ENCODE measurements at places on chromosomes 16 and 17.

DNA sequence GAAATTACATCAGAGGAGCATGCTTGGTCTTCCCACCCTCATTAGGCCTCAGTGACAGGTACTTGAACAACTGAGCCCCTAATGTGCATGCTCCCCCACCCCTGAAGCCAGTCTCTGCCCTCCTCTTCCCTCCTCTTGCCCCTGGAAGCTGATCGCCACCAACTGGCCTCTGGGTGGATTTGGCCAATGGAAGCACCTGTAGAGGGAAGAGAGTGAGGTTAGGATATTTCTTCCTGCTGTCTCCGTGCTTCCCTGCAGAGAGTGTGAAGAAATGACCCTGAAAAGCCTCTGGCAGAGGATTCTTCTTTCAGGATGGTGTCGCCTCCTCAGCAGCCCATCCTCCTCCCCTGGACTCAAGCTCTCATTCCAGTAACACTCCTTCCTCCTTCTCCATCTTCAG lies 5.9 kb upstream of the CBLN1 start:
- DNase-seq: no peak

GRCh38 chr17:45241328-45242028 lies 19.8 kb downstream of the FMNL1 start:
- no peak for DNase-seq

GRCh38 chr17:47700471-47701449 lies 6.8 kb downstream of the TBKBP1 start:
- DNase-seq: no peak

GRCh38 chr17:78058001-78058400 lies 70.6 kb downstream of the TMC6 start:
- DNase-seq: no peak

- DNase-seq: no peak
Observed at GRCh38 chr17:75240394-75241142, 20.8 kb downstream of the GGA3 start.

- DNase-seq: no peak
Observed at GRCh38 chr17:70563281-70563820, 394.0 kb downstream of the KCNJ2 start.

DNA sequence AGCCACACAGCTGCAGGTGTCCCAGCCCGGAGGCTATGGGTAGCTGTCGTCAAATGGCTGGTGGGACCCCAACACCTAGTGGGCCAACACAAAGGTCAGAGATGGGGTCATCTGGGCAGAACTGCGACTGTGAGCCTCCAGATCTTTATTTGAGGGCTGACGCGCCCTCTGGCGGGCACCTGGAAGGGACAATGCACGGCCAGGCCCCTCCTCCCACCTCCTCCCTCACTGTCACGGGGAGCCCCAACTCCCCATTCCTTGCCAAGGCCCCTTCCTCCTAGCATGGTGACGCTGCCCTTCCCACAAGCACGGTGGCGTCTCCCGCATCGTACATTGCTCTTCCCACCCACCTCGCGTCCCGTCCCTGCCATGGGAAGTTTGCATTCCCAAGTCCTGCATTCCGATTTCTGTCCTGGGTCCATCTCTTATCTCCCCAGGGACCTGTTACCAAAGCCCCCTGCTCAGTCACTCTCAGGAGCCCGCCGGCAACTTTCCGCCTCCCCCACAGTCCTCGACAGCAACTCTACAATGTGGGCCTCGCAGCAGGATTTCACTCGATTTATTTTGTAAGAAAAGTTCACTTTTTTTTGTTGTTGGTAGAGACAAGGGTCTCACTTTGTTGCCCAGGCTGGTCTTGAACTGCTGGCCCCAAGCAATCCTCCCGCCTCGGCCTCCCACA lies 1.0 kb downstream of the TLE7 start:
- no peak for DNase-seq

DNA sequence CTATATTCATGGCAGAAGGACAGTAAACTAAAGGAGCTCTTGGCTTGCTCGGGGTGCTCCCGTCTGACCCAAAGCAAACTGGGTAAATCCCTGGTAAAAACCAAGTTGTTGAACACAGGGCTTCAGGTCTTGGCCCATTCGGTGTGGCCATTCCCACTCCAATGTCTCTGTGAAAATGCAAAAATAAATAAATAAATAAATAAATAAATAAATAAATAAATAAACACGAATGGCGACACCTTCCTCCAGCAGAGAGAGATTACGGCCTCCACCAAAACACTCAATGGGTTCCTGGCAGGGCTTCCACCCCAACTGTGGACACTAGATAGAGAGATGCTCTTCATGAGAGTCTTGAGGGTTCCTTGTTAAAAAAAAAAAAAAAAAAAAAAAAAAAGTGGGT lies 325.3 kb downstream of the SOX9 start:
- no peak for DNase-seq

DNA sequence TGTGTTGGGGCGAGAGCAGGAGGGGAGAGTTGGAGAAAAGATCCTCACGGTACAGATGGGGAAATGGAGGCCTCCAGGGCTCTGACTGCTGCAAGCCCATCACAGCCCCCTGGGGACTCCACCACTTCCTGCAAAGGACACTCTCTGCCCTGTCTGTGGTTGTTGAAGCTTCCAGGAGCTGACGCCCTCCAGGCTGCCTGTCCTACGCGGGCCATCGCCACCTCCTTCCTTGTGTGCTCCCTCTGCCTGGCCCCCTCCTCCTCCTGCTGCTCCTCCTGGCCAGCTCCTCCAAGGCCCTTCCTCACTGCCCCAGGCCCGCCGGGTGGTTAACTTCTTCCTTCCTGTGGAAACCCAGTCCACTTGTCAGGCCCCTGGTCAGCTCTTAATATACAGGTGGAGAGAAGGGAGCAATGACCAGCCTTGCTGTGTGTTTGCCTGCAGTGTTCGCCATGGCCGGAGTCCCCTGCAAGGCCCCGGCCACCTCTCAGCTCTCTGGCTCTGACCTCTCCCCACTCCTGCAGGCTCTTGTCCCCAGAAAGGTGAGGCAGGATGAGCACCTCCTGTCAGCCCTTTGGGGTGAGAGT lies 18.4 kb upstream of the STAC2 start:
- DNase-seq: no peak

Data from kidney glomerular epithelial cell (primary cell).